ENCODE measurements at places on chromosomes 3 and 15.

DNA sequence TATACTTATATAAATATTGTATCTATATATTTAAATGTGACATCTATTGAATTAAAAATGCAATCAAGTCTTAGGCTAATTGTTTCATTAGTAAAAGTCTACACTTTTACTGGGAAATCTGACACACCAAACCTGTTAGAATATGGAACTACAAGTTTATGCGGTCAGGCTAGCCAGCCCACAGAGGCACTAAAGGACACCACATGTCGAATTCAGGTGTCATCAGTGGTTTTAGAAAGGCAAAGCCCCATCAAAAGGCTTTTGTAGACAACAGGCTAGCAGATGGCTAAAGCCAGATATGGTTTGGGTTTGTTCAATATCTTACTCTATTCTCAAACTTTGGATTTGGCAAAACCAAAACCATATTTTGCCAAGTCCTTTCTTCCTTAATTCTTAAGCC is 411.0 kb downstream of the MECOM start:
- no peak for DNase-seq

DNA sequence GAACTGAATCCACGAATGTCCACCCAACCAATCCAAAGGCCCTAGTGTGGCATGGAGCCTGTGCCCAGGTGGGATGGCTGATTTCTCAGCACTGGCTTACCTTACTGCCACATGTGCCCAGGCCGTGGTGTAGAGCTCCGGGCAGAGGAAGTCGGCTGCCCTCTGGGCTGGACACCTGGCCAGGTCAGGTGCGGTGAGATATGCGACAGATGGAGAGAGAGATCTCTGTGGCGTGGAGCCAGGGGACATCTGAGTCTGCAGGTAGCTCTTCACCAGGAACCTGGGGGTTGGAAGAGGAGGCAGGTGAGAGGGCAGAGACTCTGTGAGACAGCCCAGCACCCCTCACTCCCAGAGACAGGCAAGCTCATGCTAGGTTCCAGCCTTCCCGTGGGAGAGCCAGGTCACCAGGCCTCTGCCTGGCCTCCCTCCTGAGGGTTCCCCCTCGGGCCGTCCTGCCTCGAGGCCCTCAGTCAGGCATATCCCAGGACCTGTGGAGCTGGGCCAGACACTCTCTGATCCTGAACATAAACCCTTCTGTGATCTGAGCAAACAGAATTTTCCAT is 12.6 kb downstream of the ACOX2 start:
- no peak for DNase-seq

- no peak for DNase-seq
Observed at GRCh38 chr3:169026543-169027182, 636.8 kb downstream of the MECOM start.

DNA sequence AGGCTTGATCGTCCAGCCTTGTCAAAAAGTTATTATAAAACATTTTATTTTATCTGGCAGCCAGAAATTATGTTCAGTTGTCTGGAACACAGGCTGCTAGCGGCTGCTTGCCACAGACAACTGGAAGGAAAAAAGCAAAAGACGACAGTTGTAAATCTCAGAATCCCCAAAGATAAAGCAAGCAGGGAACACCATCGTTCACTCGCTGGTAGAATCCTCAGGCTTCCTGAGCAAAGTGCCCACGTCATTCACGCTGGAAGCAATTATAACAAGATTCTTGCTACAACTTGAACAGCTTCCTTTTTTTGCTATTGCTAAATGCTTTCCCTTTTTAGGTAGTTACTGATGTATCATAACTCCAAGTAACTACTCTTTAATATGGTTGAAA is 33.6 kb downstream of the ADAMTS17 start:
- DNase-seq = no peak

- DNase-seq = no peak
Observed at GRCh38 chr3:6047016-6047415, 813.9 kb upstream of the GRM7 start.

DNA sequence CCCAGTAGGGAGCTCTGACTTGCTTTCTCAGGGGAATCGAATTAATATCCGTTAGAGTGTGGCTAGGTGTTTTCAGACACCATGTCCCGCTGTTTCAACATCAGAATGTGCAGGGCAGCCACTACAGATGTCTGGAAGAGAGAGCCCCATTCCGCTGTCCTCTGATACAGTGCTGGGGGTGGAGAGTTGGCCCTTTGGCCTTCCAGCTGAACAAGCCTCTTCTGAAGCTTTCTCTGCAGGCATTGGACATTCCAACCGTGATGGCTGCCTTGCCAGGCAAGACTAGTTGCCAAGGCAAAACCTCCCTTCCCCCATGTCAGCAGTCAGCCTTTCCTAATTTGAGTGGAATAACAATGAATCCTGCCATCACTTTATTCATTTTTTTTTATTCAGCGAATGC is 1.5 kb downstream of the FAH start:
- no peak for DNase-seq

- DNase-seq = no peak
Observed at GRCh38 chr3:45163481-45163880, 17.3 kb upstream of the CDCP1 start.
